ENCODE measurements at places on chromosomes 2 and 18. TPM values are rescaled to one million over a fixed set of nuclear protein-coding genes. Genes with fewer than 3 reads are reported as not detected.
A peak's percentile ranks its signal among the peaks of the same experiment; 100 is the strongest.

MC5R gene
- total RNA-seq = not detected

HOXD8 gene
- total RNA-seq = 15.5 TPM

ASTL gene
- total RNA-seq = not detected

SLC9A4 gene
- under 0.01 TPM for total RNA-seq

SIX2 gene
- under 0.01 TPM for total RNA-seq

DNA sequence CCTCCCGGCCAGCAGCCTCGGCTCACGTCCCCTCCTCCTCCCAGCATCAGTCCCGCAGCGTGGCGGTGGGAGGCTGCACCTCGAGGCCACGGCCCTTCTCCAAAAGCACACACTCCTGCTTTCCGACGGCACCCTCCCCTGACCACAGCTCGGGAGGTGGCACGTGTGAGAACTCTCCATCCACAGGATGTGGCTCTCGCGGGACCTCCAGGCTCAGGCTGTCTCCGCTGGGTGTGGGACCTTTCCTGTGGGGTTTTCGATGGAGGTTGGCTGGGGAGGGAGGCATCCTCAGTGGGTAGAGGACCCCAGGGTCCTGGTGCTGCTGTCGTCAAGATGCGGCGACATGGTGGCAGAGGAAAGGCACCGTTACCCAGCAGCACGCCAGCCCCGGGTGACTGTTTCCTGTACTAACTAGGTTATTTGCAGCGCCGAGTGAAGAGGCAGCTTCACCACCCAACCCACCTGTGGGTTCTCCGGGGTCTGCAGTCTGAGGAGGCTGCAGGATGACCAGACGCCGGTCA is 42.8 kb upstream of the KCNG2 start:
- no peak for DNase-seq

- DNase-seq = no peak
Measured at GRCh38 chr18:32803568-32803967, 30.7 kb upstream of the KLHL14 start.

DNA sequence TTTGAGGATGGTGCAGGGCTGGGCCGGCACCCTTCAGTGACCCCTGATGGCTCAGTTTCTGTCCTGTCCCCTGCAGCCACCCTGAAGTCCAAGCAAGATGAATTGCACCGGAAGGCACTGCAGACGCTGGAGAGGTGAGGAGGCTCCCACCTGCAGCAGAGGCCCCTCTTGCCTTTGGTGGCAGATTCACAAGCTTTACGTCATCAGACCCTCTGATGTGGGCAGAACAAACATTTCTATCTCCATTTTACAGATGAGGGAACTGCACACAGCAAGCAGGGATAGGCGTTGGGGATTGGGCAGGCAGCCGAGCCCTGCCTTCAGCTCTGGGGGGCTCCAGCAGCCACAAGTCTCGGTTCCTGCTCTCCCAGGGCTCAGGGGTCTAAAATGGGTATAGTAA is 107.7 kb upstream of the MCFD2 start:
- DNase-seq = no peak

GRCh38 chr18:46073474-46074331 is 1.6 kb upstream of the PSTPIP2 start:
- peak; percentile 67 for DNase-seq

- DNase-seq = peak; percentile 50
Measured at GRCh38 chr2:219041252-219041651, at the start of gene CFAP65. CFAP65 (minus strand) TSS chr2:219041516; CDS start chr2:219039048, 2,468 bp downstream.

All from fibroblast of villous mesenchyme (primary cell).